PC-3 (cell line): ENCODE measurements at places on chromosomes 11 and 22. TPM values are rescaled to one million over a fixed set of nuclear protein-coding genes. Genes with fewer than 3 reads are reported as not detected.

Gene OR9I1
- total RNA-seq, result not detected in 2 replicates

Gene OR8D1
- not detected in 2 replicates for total RNA-seq

GRCh38 chr22:49715450-49715849, 112.2 kb downstream of the BRD1 start:
- DNase-seq, result peak; percentile 40

- no peak for DNase-seq
These were observed at the start of gene BBOX1 for GRCh38 chr11:27040302-27041115. TSS of gene BBOX1 (plus strand) at chr11:27040815. CDS start at chr11:27055431, 14,616 bp downstream.

DNA sequence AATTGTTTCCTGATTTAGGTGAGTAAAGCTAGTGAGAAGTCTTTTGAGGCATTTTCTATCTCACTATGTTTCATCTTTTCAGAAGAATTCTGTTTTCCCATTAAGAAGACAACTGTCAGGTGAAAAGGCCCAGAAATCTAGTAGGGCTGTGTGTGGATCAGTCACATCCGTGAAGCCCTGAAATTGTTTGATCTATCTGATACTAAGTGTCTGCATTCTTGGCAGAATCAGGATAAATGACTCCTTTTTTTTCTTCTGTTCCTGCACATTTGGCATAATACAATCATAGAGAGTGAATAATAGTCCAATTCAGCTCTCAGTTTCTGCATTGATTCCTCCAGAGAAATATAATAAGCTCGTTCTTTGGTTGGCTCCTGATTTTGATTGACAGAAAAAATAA, 208.3 kb downstream of the NAV2 start:
- no peak for DNase-seq

GRCh38 chr11:74307434-74307833, 4.0 kb downstream of the P4HA3 start:
- DNase-seq, result no peak

Gene UCP3
- total RNA-seq, result 1.2 and 1.8 TPM in 2 replicates

DNA sequence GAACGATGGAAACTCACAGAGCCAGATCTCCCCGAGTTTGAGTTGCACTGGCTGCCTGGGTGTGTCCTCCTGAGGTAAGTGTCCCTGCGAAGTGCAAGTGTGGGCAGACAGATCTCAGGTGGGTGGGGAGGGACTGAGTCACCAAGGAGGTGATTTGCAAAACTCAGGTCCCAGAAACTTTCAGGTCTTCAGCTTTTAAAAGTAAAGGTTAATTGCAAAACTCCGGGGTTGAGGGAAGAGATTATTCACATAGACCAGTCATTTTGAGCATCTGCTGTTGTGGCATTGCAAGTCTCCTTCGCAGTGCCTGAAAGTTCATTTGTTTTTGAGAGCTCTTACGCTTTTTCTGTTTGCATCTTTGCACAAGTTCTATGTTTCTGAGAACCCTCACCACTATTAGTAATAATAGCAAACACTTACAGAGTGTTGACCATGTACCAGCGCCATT, 7.1 kb downstream of the CD44 start:
- peak; percentile 54 for DNase-seq

DNA sequence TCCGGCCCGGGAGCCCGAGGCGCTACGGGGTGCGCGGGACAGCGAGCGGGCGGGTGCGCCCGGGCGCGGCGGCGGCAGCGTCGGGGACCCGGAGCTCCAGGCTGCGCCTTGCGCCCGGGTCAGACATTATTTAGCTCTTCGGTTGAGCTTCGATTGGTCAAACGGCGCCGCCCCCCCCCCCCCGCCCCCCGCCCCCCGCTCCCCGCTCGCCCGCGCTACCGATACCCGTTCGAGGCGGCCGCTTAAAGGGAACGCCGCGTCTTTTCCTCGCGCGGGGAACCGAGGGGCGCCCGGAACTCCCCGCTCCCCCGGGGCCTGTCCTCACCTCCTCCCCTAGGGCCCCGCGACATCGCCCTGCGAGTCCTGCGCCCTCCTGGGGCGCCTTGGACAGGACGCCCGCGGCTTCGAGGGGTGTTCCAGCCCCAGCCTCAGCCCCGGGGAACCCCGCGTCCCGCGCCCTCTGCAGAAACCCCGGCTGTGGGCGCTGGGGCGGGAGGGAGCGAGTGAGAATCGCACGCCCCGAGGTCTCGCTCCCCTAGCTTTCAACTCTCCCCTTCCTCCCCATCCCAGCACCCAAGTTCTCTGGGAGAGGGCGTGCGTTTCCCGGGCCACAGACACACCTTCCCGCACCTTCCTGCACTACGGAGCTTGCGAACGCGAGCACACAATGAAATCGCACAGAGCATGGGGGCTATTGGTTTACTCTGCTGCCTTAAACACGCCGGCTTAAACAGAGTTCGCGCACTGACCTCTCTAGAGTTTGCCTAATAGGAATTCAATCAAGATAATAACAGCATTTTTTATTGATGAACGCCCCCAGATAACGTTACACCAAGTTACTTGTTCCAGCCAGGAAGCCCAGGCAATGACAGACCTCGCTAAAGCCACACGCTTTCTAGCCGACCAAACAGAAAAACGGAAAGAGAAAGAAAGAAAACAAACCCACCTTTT, at the start of gene BDNF:
BDNF (minus strand) TSS at position 105 of the 951 bp plus-strand sequence. CDS start 41,891 bp downstream, outside the sequence.
- peak; percentile 53 for DNase-seq

DNA sequence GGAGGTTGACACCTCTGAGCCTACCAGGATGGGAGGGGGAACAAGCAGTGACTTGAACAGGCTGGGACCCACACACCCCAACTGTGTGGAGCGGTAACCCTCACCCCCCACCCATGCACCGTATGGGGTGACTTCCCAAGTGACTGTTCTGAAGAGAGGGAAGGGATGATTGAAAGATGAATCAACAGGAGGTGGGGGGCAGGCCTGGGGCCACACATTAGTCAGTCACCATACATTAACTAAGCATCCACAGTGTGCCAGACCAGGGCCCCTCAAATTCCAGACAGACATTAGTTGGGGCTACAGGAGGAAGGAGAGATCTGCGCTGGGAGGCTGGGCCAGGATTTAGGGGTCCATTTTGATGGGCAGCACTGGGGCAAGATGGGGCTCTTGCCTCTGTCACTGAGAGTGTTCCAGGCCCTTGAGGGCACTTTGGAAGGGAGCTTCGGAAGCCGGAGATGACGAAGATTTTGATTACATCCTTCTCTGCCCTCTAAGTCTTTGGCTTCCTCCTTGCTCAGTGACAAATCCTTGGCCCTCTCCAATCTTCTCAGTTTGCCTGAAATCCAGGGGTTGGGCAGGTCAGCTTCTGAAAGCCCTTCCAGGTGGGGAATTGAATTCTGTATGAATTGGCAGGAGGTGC, 966 bp downstream of the SMTN start:
- DNase-seq, result peak; percentile 69

DNA sequence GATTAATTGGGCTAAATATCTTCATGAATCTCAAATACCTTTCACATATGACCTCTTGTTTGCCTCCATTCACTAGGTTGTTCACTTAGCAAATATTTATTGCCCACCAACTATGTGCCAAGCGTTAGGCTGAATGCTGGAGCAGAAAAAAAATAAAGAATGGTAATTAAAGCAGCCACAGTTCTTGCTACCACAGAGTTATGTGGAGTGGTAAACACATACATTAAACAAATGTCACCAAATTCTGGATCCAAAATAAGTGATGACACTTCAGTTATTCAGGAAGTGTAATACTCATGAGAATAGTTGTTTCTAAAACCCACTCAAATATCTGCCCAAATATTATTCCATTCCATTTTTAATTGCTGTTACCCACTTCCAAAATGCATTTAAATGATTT, 128.4 kb downstream of the GRIA4 start:
- no peak for DNase-seq

DNA sequence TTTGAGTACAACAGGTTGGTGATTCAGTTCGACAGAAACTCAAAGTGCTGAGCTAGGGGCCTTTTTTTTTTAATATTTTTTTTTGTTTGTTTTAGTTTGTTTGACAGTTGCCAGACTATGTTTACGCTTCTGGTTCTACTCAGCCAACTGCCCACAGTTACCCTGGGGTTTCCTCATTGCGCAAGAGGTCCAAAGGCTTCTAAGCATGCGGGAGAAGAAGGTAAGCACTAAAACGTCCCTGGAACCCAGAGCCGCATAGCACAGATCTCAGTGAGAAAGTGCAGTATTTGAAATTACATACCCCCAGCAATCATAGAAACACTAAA, 649 bp downstream of the PRRG4 start:
- peak; percentile 69 for DNase-seq

Gene CNGA4
- 0.51 TPM in 1 of 2 replicates, not detected in the other for total RNA-seq

- no peak for DNase-seq
These were observed 310.7 kb upstream of the NCAM1 start for GRCh38 chr11:112650527-112650926.

DNA sequence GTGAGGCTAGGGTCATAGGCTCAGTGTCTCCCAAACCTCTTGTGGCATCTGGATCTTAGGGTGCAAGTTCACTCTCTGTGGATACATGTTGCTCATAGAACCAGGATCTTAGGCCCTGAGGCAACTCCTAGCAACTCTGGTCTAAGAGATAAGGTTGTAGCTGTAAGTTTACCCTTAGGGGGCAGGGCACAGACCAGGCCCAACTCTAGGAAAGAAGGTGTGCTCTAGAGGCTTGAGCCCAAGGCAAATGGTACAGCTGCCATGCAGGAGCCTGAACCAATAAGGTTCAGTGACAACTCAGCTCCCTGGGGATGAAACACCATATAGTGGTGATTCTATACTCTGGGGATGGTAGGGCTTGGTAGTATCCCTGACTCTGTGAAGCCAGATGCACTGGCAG, 17.8 kb downstream of the CALCB start:
- no peak for DNase-seq

Gene TNNT3
- total RNA-seq, result not detected in 2 replicates

DNA sequence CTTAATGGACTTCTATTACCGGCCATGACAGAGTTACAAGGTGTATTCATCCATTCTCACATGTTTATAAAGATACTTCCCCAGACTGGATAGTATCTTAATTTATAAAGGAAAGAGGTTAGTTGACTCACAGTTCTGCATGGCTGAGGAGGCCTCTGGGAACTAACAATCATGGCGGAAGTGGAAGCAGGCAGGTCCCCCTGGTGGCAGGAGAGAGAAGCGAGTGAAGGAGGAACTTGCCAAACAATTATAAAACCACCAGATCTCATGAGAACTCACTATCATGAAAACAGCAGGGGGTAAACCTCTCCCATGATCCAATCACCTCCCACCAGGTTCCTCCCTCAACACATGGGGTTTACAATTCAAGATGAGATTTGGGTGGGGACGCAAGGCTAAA, 170.0 kb upstream of the PDGFD start:
- DNase-seq, result peak; percentile 39
